ENCODE measurements at places on chromosomes 12 and 14.

DNA sequence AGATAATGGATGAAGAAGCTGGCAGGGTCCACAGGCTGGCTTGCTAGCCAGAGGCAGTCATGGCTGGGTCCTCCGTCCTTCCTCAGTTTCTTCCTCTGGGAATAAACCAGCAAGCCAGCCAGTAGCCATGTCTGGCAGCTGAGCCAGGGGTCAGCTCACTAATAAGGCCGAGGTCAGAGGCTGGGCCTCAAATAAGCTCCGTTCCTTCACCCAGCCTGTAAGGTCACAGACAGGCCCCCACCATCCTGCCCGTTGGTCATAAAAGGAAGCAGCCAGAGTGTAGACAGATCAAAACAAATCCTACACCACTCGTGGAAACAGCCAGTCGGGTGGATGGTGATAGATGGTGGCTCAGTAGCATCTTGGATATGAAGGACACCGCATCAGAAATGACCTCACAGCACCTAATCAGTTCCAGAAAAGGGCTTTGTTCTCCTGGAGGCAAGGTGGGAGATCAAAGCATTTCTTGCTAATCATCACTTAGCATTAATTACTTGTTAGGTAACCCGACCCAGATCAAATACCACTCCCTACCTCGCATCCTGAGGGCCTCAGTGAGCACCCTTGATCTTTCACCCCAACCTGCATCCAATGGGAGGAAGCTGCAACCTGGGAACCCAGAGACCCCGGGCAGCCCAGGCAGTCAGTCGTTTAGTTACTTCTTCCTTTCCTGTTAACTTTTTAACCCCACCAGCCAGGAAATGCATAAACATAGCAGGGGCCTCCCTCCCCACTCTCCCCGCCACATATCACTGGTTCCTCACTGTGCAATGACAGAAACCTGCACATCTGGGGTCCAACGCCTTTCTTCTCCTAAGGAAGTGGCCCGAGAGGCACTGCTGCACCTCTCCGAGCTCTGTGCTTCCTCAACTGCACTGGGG lies 90.2 kb downstream of the KDM2B start:
- no peak for DNase-seq

- DNase-seq, result no peak
These were observed 834.1 kb downstream of the TRHDE start for GRCh38 chr12:73106296-73106695.

- DNase-seq, result peak; percentile 56
These were observed 10.2 kb downstream of the OR6S1 start for GRCh38 chr14:20631023-20631879.

- DNase-seq, result no peak
These were observed 464.6 kb downstream of the PCNX1 start for GRCh38 chr14:71371711-71372396.

GRCh38 chr12:48216785-48217184 lies 13.7 kb upstream of the OR10AD1 start:
- no peak for DNase-seq

- DNase-seq, result no peak
These were observed 192.8 kb downstream of the GRIN2B start for GRCh38 chr12:13788626-13789025.

- no peak for DNase-seq
These were observed 4.2 kb downstream of the ACTN1 start for GRCh38 chr14:68974759-68975347.

- no peak for DNase-seq
These were observed 71.6 kb downstream of the FGD4 start for GRCh38 chr12:32470936-32471470.

DNA sequence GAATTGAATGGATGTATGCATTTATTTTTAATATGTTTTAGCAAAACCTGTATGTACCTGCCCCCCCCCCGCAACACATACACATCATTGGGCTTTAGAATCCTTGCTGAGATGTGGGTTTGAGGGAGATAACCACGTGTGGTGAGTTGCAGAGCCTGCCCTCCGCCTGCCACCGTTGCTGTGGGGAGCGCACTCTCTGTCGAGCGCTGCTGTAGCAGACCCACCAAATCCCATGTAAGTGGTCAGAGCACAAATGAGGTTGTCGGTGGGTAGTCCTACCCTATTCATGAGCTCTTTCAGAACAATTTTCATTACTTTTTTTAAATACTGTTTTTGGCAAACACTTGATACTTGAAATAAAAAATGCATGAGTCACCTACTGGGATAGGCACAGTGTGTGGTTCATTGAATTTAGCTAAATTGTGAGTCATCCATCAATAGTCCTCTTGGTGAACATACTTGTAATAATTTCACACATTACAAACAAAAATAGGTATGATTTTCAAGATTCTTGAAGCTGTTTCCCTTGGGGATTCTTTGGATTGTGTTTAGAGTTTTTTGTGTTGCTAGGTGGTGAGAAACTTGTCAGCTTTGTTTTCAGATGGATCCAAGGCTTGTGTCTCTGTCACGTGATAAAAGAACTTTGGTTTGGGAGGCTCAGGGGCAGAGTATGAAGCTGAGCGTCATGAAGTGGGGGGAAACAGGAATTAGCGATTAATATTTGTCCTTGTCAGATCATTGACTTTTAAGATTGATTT lies 107.6 kb downstream of the PTCSC3 start:
- no peak for DNase-seq

DNA sequence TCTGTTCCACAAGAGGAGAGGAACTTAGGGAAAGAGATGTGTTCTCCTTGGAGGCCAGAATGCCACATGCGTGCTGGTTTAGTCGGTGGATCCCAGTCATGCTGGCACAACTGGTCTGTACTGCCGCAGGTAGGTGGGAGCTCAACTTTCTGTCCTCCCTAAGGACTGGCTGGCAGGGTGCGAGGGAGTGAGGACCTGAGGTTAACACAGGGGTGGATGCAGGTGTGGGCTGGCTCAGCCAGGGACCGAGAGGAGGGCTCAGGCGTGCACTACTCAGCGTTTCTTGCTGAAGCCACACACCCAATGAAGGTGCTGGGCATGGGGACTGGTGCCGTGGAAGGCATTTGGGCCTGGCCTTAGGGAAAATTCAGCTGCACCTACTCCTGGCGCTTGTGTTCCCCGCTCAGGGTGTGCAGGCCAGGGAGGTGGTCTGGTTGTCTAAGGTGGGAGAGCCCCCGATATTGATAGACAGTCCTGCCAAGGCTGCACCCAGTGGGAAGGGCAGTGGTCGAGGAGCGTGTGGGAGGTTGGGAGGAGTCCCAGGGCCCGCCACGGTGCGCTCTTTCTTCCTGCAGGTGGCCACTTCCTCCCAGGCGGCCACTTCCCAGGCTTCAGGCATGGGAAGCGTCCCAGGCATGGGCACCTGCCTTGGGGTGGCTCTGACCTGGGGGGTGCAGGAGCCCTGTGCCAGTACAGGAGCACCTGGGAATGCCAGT lies 138.4 kb downstream of the ADGRD1 start:
- no peak for DNase-seq

GRCh38 chr14:96096639-96097610 lies 57.8 kb downstream of the C14orf132 start:
- no peak for DNase-seq

DNA sequence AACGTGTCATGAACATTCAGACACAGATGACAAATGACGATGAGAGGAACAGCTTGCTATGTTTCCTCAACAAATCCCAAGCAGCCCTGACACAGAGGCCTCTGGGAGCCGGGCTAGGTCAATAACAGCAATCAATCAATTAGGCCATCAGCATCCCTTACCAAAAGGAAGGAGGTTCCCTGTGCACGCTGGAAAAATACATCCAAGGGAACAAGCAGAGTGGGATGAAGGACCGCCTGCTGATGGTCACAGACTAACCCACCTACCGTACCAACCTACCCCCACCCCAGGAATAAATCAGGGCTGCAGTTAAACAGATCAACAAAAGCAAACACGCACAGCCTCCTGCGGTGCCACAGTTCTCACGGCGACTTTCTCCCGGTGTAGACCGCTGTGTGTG lies 265.1 kb upstream of the SFSWAP start:
- DNase-seq, result peak; percentile 5

DNA sequence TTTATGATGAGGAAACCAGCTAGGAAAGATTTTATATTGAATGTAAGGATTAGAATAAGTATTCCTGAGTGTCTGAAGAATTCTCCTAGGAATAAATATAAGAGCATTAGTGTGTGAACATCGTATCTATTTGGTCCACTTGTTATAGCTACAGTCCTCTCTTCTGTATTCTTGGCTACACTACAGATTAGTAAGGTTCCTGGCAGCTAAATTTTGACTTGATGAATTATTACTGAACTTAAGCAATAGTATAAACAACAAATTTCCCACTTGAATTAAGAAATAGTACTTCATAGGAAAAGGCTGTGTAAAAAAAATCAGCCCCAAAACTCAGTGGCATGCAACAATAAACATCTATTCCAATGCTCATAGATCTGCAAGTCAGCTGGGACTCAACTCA lies 138.4 kb upstream of the G2E3 start:
- DNase-seq, result no peak

DNA sequence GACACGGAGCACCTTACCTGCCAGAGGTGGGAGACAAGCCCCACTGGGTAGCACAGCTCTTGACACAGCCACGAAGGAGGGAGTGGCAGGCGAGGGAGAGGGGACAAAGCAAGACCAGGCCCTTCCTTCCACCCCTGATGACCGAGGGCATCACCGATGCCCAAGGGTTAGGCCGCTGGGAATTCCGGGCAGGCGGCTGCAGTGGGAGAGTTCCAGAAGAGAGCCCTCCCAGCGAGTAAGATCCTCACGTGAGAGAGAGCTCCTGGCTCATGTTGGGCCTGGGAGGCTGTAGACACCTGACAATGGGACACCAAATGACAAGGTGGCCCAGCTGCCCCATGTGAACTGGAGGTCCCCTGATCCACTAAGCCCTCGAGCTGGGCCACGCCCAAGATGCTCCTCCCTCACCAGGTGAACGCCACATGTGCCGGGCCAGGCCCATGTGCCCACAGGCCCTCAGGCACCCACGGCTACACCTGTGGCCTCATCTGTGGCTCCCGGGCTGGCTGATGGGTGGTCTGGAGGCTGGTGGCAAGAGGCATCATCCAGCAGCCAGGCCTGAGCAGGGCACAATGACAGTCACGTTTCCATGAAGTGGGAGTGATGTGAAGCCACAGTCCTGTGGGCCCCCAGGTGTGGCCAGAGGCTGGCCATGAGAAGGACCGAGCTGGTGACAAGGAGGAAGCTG lies 32.1 kb upstream of the C14orf180 start:
- no peak for DNase-seq

DNA sequence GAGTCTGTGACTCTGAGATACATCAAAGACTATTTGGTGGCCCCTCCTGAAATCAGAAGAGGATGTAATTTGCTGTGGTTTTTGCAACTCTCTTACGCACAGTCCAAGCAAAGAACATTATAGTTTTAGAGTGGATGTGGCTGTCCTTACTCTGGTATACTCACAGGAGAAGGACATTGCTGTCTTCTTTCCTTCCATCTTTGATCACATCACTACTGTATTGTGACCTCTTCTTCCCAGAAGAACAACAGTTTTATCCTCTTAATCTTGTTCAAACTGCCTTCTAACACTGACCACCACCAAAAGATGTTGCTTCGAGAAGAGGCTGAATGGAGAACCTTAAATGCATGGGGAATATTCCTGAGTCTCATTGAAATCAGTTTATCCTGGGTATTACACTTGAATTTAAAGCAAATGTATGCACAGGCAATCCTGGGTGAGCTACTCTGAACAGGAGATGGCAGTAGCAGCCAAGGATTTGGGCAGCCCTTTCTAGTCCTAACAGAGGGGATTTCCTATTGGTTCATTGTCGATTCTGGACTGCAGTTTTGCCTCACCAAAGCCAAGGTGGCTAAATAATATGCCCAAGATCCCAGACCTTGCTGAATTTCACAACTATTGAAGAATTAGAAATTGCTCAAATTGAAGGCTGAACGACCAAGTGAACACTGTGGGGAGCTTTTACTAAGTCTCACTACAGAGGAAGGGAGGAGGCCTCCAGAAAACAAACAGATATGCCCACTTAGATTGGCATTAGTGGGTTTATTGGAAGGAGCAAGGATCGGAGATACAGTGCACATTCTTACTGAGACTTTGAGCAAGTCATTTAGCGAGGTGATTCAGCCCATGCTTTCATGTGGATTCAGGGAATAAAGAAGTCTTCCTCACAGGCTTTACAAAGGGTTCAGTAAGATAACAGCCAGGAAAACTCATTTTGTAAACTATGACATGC lies 282.8 kb downstream of the PAWR start:
- no peak for DNase-seq

GRCh38 chr14:24846261-24846660 lies 203.7 kb downstream of the STXBP6 start:
- no peak for DNase-seq

- DNase-seq, result no peak
These were observed 977 bp upstream of the KRT5 start for GRCh38 chr12:52521175-52521567.

DNA sequence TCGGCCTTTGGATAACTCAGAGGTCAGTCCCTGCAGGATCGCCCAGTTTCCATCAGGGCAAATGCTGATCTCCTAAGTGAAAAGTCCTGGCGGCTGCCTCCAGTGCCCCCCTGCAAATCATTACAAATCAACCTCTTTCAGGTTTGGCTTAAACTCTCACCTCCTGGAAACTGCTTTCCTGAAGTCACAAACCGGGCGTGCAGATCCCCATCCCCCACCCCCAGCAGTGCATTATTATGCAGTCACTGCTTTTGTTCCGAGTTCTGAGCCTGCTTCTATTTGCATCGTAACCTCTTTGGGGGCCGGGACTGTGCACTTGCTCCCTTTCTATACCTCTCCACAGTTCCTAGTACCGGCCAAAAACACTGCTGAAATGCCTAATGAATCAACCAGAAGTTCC lies at the start of gene USP44:
Gene USP44 (minus strand): TSS at position 172 of the 400 bp plus-strand sequence. CDS start 17,220 bp downstream, outside the sequence.
- DNase-seq, result no peak

DNA sequence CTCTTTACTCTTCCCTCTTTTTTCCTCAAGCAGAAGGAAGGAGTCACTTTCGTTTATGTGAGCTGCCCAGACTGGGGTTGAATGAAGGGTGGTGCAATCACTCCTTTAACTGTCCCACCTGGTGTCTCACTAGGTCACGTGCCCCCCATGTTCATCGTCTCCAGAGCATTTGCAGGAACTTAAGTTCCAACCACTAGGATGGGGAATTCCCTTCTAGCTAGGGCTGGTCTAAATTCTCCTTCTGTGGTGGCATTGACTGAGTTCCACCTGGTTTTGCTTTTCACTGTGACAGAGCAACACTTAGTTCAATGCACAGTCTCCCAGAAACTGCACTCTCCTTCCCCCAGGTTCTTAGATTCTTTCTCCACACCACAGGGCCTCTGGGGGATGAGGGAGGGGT lies 9.5 kb downstream of the FANCM start:
- no peak for DNase-seq

- no peak for DNase-seq
These were observed 515.7 kb downstream of the MED13L start for GRCh38 chr12:115761784-115762183.

GRCh38 chr12:1773937-1774655 lies 46.3 kb upstream of the LRTM2 start:
- no peak for DNase-seq

- DNase-seq, result no peak
These were observed 18.4 kb upstream of the ANKRD33 start for GRCh38 chr12:51869496-51869865.

GRCh38 chr12:33226671-33227070 lies 212.9 kb downstream of the SYT10 start:
- DNase-seq, result no peak

GRCh38 chr12:60078026-60078425 lies 482.2 kb downstream of the SLC16A7 start:
- DNase-seq, result no peak

- DNase-seq, result no peak
These were observed 115.3 kb upstream of the PLXNC1 start for GRCh38 chr12:94033101-94033500.
